Kidney tubule cell (primary cell): ENCODE measurements at places on chromosomes 11 and 22.

GRCh38 chr11:33391893-33392251 lies 134.7 kb downstream of the HIPK3 start:
- no peak for DNase-seq

DNA sequence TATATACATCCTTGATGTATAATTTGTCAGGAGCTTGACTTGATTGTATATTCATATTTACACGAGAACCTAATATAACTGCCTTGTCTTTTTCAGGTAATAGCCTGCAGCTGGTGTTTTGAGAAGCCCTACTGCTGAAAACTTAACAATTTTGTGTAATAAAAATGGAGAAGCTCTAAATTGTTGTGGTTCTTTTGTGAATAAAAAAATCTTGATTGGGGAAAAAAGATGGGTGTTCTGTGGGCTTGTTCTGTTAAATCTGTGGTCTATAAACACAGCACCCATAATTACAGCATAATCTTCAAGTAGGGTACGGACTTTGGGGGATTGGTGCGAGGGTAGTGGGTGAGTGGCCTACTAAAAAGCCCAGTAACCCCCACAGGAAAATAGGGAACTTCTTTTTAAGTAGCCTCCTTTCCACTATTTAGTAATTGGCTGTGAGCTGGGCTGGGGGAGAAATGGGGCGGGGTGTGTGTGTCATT lies 7.5 kb downstream of the MALAT1 start:
- DNase-seq, result no peak

DNA sequence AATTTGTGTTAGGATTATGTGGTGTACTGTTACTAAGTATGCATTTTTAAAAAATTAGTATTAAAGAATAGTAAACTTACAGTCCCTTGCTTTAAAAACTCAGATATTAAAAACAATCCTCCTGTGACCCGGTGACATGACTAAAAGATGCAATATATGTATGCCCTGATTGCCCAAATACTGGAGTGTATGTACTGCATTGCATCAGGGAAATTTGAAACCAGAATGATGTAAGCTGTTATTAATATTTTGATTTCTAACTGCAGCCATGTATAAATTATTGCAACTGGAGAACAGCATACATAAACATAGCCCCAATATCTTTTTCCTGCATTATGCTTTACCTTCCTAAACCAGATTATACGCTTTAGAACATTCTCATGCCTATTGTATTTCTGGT lies 3.7 kb upstream of the HSPA8 start:
- DNase-seq, result no peak

GRCh38 chr22:50551160-50551752 lies 5.6 kb downstream of the KLHDC7B start:
- DNase-seq, result no peak

DNA sequence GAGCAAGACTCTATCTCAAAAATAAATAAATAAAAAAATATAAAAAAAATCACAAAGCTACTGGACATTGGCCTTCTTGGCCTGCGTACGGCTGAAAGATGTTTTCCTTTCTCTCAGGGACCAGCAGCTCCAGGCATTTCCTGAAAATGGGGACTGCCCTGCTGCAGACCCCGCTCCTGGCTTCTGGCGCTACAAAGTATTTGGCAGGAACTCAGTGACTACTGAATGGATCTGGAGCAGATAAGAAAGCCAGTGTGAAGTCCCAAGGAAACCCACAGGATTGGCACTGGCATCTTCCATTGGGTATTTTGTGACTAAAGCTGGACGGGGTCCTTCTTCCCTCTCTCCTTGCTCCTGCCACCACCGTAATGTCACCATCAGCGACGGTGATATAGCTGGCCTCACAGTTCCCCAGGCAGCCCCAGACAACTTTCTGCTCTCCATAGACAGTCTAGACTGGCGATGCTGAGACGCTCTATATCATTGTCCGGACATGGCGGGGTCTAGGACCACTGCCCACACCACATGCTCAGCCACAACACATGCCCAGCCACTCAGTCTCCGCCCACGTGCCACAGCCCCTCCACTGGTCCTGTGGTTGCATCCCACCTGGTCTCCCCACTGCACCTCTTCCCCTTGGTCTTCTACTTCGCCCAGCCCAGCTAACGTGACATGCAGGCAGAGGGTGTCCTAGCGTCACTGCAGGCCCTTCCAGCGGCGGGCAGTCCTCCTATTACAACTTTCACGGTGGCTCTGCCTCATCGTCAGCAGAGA lies 22.7 kb upstream of the YPEL1 start:
- no peak for DNase-seq

DNA sequence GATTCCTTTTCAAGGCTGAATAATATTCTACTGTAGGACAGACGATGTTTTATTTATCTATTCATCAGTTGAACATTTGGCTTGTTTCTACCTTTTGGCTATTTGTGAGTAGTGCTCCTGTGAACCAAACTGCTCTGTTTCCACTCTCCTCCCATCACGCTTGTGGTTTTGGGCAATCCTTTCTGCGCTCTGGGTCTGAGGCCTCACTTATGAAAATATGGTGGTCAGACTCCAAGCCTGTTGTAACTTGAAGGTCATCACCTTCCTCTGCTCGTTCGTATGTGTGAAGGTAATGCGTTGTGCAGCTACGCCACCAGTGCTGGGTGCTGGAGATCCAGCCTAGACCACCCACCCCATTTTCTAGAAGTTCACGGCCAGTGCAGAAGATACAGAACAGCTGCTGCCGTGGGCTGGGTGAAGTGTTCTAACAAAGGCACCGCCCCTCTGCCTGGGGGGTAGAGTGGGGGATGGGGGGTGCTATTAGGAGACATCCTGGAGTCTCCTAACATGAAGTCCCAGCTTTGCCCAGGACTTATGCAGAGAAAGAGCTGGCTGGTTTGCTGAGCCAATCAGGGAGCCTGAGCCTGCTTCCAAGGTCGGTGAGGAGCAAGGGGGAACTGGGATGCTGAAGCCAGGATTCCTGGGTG lies 21.0 kb downstream of the PTPN5 start:
- DNase-seq, result no peak

DNA sequence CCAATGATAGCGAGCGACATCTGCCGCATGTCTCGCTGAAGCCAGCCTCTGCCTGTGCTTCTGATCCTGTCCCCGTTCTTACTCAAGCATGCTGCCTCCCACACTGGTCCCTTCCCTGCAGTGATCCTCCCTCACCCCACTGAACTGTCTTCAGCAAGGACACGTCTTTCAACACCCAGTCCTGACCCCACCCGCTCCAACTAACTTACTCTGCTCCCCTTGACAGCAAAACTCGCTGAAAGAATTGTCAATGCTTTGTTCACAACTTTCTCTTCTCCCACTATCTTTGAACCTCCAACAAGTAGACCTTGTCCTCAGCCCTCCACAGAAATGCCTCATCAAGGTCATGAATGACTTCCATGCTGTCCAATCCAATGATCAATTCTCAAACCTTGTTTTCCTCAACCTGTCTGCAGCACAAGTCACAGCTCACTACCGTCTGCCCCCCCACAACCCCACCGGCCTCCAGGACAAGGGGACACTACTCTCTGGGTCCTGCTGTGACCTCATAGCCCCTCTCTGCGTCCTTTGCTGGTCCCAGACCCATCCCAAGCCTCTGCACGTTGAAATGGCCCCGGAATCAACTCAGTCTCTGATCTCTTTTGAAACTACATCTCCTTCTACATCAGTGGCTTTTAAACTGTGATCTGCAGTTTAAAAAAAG lies 108.0 kb downstream of the MICAL3 start:
- no peak for DNase-seq

DNA sequence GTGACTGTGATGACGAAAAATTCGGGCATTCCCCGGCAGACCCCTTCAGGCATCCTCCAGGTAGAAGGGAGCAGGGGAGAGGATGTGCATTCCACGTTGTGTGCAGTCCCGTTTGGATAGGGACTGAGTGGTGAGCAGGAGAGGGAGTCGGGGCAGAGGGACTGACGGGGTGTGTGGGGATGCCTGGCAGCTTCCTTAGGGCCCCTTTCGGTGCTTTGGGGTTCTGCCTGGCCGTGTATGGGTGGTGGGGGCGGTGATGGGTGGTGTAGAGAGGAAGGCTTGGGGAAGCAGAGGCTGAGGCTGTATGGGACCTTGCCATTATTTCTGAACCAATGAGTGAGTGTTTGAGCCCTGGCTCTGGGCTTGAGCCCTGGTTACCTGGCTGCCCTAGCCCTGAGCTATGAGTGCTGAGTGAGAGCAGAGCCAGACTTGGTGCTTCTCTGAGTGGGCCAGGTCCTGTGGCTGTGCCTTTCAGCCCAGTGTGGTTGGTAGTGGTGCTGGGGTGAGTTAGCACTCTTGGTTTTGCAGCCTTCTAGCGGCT lies 914 bp downstream of the INPPL1 start:
- peak; percentile 27 for DNase-seq

GRCh38 chr11:3859373-3859881 lies 4.0 kb downstream of the STIM1 start:
- no peak for DNase-seq

GRCh38 chr11:65051398-65051858 lies 6.9 kb downstream of the NAALADL1 start:
- DNase-seq, result no peak

- DNase-seq, result no peak
These were observed 169.3 kb upstream of the BLID start for GRCh38 chr11:122285070-122285988.

GRCh38 chr11:131204765-131205380 lies 165.5 kb upstream of the NTM start:
- no peak for DNase-seq

- DNase-seq, result peak; percentile 99
These were observed 19.5 kb downstream of the TXN2 start for GRCh38 chr22:36461665-36462649.

DNA sequence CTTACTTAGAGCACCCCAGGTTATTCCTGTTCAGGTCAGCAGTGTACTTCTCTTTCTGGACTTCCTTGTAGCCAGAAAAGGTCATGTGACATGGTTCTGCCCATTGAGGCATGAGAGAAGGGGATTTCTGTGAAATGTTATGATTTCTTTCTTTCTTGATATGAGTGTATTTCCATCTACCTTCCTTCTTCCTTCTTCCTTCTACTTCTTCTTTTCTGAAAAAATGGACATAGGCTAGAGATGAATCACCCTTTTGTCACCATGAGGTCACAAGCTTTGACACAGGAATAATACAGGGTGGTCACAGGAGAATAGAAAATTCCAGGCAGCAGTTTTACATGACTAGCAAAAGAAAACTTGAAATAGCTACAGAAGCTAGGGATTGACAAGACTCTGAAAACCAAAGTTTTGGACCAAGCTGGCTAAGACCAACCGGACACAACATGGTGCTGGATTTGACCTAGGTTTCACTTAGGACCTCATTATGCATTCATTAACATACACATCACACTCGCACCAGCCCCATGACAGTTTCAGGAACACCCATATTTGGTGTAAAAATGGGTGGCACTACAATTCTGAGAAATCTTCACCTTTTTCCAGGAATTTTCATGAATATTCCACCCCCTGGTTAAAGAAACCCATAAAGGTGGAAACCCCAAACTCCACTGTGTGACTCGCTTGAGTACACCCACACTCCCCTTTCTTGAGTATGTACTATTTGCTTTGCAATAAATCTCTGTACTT lies 21.2 kb upstream of the MAP6 start:
- peak; percentile 87 for DNase-seq

GRCh38 chr11:111417011-111417765 lies 38.1 kb upstream of the POU2AF1 start:
- DNase-seq, result peak; percentile 86

DNA sequence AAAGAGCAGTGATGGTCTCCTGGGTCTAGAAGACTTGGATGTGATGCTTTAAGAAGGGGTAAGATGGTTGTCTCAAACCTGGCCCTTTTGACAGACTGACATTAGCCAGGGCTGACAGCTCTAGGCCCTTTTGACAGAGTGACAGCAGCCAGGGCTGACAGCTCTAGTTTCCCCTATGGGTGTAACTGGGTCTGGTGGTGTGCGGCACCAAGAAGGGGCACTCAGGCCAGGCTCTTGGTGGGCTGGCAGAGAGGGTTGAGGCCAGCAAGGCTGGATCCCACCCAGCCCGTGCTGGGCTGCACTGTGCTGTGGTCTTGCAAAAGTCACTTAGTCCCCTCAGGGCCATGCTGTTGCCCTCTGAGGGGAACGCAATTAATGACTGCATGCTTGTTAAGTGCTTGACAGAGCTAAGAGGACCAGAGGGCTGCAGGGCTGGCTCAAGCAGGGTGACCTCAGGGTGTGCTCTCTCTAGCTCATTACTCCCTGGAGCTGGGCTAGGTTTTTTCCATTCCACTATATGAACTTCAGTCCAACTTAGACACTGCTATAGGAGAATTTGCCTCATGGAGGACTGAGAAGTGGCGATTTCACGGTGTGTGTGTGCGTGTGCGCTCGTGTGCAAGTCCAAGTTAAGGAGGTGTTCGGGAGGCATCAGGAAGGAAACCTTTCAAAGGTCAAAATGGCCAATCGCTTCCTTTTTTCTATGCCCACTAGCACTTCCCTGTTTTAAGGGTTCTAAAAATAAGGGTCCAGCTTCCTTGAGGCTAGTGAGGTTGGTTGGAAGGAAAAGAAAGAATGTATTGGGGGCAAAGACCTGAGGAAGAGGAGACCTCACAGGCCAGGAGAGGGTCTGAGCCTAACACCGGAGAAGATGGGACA lies 4.4 kb downstream of the UBASH3B start:
- DNase-seq, result no peak

DNA sequence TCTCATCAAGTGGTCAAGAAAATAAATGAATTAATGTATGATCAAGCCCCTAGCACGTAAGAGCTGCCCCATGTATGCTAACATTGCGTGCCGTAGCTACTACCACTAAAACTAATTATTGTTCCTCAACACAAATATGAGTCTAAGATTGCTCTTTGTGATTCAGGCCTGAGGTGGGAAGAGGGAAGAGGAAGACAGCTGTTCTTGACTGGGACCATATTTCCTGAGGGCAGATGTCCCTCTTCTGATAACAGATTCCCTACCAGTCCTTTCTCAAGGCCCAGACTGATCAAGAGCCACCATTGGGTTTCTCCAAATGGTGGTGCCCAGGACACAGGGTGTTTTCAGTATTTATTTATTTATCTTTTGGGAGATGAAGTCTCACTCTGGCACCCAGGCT lies 87.2 kb upstream of the CADM1 start:
- DNase-seq, result no peak

- peak; percentile 78 for DNase-seq
These were observed 18.4 kb upstream of the RPS3 start for GRCh38 chr11:75380716-75381420.

- no peak for DNase-seq
These were observed 104.4 kb downstream of the MICAL2 start for GRCh38 chr11:12214751-12215150.

DNA sequence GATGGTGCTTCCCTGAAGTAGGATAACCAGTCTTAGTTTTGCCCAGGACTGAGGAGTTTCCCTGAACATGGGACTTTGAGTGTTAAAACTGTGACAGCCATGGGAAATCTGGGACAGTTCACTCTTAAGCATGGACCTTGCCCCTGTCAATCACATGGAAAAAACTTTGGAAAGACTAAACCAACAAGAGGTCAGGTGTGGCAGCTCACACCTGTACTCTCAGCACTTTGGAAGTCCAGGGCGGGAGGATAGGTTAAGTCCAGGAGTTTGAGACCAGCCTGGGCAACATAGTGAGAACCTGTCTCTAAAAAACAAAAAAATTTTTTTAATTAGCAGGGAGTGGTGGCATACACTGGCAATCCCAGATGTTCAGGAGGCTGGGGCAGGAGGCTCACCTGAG lies 3.3 kb upstream of the AMBRA1 start:
- DNase-seq, result no peak

GRCh38 chr22:44279069-44279360 lies 33.7 kb downstream of the SHISAL1 start:
- no peak for DNase-seq
